Heart right ventricle (tissue), 16 donors: ENCODE measurements at places on chromosomes 6 and 20. TPM values are rescaled to one million over a fixed set of nuclear protein-coding genes. Genes with fewer than 3 reads are reported as not detected.

PFDN6 gene
- 31.8 TPM for total RNA-seq

LAMA2 gene
- 293 TPM for total RNA-seq

MYB gene
- total RNA-seq, result not detected

STX11 gene
- total RNA-seq, result 7.2 TPM

CEP43 gene
- 7.5 TPM for total RNA-seq
